ENCODE measurements at places on chromosomes 3 and 15.

GRCh38 chr15:49438962-49439631 lies 16.1 kb downstream of the FGF7 start:
- DNase-seq, result peak; percentile 50

DNA sequence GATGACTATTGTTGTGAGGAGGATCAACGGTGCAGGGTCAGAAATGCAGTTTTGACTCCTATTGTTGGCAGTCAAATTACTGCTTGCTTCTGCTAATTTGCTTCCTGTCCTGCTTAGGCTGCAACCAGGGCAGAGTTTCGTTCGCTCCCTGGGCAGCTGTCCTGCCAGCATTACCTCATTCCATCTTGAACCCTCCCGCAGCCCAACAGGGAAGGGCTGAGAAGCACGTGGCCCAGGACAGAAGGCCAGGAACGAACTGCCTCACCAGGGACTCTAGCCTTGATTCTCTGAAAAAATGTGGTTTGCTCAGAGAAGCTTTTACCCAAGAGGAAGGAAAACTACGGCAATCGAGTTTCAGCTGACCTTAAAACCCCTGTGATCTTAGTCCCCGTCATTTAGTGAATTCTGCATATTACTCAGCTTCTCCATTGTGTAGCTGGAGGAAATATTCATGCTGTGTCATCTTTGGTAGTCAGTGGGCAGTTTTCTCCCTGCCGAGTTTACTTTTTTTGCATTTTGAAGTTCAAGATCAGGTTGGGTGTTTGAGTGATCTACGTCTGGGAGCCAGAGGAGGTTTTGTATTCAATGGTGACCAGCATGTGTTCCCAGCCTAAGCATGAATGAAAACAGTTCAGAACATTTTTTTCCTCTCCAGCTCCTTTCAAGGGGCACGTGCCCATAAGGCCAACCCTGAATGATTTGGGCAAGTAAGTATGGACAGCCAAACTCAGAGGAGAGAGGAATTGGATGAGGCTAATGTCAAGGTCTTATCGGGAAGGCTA lies 23.0 kb downstream of the TLNRD1 start:
- DNase-seq, result no peak

DNA sequence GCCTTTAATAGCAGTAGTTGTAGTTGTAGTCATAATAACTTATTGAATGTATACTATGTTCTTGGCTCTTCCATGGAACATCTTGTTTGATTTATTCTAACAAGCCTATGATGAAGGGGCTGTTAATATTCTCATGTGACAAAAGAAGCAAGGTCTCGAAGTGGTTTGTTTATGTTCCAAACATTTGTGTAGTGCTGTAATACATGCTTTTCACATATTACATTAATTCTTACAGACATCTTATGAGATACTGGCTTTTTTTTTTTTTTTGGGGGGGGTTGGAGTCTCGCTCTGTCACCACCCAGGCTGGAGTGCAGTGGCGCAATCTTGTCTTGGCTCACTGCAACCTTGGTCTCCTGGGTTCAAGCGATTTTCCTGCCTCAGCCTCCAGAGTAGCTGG lies 252.3 kb downstream of the PTPRG start:
- no peak for DNase-seq

GRCh38 chr3:37941608-37942508 lies 48.7 kb upstream of the VILL start:
- no peak for DNase-seq

- DNase-seq, result no peak
These were observed 842.4 kb downstream of the TBL1XR1 start for GRCh38 chr3:176354843-176355242.

GRCh38 chr15:74790080-74790916 lies 8.4 kb downstream of the CSK start:
- DNase-seq, result peak; percentile 96

- no peak for DNase-seq
These were observed 690.5 kb upstream of the ALCAM start for GRCh38 chr3:104676241-104676640.

DNA sequence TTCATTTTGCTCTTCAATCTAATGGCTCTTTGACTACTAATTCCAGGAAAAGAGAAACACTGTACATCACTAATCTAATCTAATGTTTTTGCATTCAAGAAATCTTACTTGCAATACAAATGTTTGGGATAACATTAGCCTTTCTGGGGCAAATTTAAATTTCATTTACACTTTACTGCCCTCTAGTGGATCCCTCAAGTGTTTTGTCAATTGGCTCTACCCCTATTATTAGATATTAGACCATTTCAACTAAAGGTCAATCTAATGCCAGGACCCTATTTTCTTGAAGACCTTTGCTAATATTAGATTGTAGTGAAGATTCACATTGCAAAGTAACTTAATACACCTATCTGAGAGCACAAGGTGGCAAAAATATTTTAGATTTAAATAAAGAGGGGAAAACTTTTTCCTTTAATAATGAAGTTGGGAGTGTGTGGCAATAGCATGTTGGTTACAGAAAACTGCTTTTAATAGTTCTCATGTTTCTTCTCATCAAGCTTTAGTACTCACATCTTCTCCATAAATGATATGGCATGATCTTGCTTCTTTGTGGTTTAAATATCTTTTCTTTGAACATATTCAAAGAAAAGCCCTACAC lies 5.0 kb downstream of the C2CD4A start:
- DNase-seq, result peak; percentile 73

DNA sequence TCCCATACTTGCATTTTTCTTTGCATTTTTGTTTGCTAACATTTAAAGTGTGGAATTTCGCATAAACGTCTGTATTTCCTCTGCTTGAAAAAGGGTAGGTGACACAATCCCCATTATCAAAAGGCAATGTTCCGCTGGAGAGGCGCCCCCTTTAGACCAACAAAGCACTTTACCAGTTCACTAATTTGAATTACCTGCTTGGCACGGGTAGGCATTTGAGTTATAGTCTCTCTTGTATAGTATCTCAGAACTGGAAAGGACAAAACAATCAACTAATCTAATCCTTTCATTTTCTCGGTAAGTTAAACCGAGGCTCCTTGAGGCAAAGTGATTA lies 775 bp upstream of the CCDC39 start:
- DNase-seq, result no peak

GRCh38 chr3:14235003-14235911 lies 56.6 kb downstream of the LSM3 start:
- no peak for DNase-seq

GRCh38 chr3:143288944-143289343 lies 169.4 kb downstream of the CHST2 start:
- no peak for DNase-seq

- DNase-seq, result no peak
These were observed 46.8 kb downstream of the CMTM6 start for GRCh38 chr3:32455609-32456428.

- no peak for DNase-seq
These were observed 131.4 kb downstream of the CHSY1 start for GRCh38 chr15:101120473-101120872.

DNA sequence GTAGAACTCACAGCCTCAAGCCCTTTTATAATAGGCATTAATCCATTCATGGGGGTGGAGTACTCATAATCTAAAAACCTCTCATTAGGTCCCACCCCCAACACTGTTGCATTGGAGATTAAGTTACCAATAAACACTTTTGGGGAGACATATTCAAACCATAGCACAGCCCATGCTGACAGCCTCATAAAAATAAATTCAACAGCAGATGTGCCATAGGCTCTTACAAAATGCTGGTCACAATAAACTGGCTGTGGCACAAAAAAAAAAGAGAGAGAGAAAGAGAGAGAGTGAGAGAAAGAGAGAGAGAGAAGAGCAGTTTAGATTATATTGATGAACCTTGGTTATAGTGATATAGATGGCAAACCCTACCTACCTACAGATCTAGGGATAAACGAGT lies 1000.9 kb downstream of the TUSC7 start:
- no peak for DNase-seq

DNA sequence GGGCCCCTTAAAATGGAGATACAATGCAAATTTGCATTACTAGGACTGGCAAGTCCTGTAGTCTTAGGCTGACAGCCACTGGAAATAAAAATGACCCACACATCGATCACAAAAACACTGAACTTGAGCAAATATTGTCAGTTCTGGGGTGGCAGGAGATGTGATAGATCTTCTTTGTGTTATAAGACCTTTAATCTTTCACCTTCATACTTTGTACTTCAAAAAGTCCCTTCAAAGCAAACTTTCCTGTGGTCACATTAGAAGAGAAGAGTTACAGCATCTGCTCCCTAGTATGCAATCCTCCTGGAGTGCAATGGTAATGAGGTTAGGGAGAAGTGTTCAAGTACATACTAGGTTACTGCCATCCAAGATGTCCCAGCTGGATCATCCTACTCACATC lies 149.4 kb upstream of the KCNMB2 start:
- no peak for DNase-seq

GRCh38 chr3:50112462-50112861 lies 23.7 kb downstream of the RBM5 start:
- peak; percentile 77 for DNase-seq

All from Karpas-422 (cell line).